Femur (tissue), 1 donor: ENCODE measurements at places on chromosomes 7 and 10.

GRCh38 chr7:14016950-14017349, 27.5 kb upstream of the ETV1 start:
- DNase-seq: no peak

GRCh38 chr7:42414028-42414427, 177.0 kb upstream of the GLI3 start:
- no peak for DNase-seq

DNA sequence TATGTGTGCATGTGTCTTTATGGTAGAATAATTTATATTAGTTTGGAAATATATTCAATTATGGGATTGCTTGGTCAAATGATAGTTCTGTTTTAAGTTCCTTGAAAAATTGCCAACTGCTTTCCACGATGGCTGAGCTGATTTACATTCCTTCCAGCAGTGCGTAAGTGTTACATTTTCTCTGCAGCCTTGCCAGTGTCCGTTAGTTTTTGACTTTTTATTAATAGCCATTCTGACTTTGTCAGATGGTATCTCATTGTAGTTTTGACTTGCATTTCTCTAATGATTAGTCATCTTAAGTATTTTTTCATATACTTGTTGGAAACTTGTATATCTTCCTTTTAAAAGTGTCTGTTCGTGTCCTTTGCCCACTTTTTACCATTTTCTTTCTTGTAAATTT, 434.2 kb upstream of the POT1 start:
- no peak for DNase-seq

- no peak for DNase-seq
Observed at GRCh38 chr7:13508586-13508985, 480.9 kb downstream of the ETV1 start.

- no peak for DNase-seq
Observed at GRCh38 chr10:74282151-74282847, 131.3 kb downstream of the ADK start.
